Fibroblast of mammary gland (primary cell): ENCODE measurements at places on chromosomes 1 and 21.

GRCh38 chr1:24133819-24134218 lies 9.1 kb downstream of the IL22RA1 start:
- no peak for DNase-seq

DNA sequence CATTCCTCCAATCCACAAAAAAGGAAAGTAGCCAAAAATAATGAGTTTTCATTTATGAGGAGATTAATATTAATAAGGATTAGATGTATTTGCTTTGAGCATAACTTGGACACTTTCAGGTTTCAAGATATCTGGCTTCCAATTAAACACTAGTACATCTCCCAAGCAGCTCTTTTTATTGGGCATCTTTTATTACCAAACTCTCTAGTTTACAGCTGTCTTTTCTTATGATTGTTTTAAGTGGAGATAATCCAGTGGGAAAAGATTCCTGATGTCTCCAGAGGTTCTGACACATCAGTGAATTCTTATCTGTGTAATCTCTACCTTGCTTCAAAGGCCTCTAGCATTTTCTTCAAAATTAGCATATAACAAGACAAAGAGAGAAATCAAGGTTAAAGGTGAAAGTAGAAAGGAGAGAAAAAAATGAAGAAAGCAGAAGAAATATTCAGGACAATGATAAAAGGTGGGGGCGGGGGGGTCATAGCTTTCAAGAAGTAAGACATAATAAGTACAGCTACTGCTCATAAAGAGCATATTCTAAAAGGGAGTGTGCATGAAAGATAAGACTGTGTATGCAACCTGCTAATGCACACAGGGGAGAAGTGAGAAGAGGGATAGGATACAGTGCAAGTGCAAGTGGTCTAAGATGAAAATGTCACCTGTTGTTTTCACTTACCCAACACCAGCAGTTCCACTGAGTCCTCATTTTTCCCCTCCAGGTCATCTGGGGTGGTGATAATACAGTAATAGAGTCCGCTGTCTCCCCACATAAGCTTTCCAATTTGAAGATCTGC lies 19.1 kb downstream of the ILDR2 start:
- DNase-seq = no peak

DNA sequence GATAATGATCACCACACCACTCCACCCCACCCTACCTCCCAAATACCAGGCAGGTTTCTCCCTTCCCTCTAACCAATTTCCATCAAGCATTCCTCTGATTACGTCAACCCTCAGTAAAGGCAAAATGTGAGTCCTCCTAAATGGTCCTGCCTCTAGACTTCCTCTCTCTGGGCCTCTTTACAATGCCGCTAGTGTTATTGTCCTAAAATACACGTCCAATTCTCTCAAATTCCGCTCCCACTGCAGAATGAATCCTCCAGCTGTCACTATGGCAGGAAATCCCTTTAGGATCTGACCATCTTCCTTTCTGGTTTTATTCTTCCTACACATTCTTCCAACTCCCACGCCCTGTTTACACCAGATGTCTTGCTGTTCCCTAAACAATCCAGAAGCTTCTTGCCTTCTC lies 68.7 kb downstream of the DEGS1 start:
- no peak for DNase-seq

- no peak for DNase-seq
Observed at GRCh38 chr1:177360791-177361190, 190.0 kb downstream of the BRINP2 start.

- peak; percentile 99 for DNase-seq
Observed at GRCh38 chr1:31701091-31701736, 2.6 kb downstream of the COL16A1 start.

DNA sequence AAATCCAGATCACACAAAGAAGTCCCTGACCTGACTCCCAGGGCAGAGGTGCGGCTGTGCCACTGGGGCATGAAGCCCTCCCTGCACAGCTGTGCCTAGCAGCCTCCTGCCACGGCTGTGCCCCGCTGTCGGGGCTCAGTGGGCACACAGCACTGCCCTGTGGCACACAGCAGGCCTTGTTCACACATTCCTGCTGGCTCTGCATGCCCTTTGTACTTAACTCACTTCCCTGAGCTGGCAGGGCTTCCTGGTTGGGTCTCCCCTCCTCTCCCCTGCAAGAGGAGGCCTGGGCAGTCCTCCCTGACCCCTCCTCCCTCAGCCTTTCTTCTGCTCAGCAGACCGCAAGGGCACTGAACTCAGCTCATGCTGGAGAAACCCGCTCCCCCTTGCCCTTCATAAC lies 14.8 kb downstream of the LHX4 start:
- DNase-seq = no peak

DNA sequence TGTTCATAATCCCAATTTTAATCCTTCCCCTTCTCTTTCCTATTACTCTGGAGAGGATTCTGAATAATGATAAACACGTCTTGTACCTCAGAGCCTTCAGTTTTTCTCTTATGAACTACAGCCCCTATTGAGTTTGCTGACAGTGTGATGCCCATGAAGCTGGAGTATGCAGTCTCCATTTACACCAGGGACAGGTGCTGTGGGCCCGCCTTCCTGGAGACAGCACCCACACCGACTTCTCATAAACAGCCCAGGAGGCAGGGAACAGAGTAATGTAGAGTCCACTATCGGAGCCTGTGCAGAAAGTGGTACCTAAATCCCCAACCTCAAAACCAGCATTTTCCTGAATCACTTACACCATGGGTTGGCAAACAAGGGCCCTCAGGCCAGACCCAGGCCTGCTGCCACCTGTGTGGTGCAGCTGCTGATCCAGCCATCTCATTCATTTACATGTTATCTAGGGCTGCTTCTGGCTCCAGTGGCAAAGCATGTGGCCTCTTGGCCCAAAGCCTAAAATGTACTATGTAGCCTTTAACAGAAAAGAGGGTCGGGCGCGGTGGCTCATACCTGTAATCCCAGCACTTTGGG lies 95.1 kb upstream of the KRTAP19-8 start:
- DNase-seq = no peak

DNA sequence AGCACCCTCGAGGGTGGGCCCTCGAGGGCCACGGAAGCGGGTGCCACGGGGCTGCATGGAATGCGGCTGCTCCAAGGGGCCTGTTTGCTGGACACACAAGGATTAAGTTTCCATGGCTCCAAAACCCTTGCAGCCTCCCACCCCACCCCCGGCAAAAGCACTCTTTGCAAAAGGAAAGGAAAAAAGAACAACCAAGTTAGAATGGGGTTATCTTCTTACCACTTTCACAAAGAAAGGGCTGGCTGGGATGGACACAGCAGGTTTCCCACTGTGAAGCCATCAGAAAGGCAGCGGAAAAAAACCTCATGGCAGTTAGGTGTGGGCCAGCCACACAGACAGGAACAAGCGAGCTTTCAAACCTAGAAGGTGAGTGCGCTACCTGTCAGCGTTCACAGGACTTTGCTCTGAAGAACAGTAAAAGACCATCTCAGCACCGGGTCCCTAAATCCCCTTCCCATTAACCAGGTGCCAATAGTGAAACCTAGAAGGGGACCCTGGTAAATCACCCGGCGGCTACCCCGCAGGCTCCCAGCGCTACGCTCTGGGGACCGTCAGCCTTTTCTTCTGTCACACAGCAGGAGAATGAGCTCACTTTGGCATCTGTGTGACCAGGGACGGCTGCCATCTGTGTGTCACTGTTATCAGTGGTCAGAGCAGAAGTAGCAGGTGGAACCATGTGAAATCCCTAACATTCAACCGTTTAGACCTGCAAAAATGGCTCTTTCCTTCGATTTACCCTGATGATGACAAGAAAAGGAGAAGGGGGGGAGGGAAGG lies 93.0 kb downstream of the SIM2 start:
- no peak for DNase-seq

DNA sequence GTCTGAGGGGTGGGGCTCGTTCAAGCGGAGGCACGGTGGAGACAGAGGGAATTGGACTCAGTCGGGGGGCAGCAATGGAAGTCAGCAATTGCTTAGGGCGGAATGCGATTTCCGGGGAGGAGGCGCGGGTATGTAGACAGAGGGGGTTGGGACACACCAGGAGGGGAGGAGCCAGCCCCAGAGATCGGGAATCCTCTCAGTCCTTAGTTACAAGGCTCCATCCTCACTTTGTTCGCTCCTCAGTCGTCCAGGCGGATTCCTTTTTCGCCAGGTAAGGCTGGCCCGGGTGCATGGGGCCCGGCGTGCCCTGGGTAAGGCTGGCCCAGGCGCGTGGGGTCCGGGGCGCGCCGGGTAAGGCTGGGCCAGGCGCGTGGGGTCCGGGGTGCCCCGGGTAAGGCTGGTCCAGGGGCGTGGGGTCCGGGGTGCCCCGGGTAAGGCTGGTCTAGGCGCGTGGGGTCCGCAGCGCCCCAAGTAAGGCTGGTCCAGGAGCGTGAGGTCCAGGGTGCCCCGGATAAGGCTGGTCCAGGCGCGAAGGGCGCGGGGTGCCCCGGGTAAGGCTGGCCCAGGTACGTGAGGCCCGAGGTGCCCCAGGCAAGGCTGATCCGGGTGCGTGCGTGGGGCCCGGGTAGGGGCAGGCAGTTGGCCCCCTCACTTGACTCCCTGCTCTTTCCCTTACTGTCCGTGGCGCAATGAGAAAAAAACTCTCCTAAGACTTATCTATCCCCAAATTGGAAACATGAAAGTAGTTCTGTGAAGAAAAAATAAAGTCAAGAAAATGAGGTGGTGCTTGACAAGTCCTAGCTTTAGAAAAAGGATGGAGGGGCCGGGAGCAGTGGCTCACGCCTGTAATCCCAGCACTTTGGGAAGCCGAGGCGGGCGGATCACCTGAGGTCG lies at the start of gene L1TD1:
Gene L1TD1, plus strand, starts transcription at position 199 of the 894 bp plus-strand sequence. CDS start 11,780 bp downstream, outside the sequence.
- DNase-seq = no peak

DNA sequence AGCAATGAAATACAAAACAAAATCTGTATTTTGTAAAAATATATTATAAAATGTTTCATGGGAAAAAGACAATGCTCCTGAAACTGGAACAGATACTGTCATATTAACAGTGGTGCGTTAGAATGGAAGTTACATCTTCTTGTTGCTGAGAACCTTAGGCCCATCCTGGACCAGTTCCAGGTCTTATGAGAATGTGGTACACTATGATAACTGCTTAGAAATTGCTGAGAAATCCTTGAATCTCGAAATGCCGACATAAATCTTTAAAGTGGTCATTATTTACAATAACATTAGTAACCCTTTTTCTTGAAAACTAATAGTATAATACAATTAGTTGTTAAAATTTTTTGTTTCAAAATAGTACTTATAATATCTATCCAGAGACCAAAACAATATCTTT lies 747.9 kb upstream of the NCAM2 start:
- DNase-seq = no peak

GRCh38 chr1:238264951-238265350 lies 374.2 kb upstream of the ZP4 start:
- no peak for DNase-seq
